ENCODE measurements at places on chromosomes 1 and 21. TPM values are rescaled to one million over a fixed set of nuclear protein-coding genes. Genes with fewer than 3 reads are reported as not detected.

- DNase-seq, result no peak
These were observed 339 bp upstream of the RNPC3 start for GRCh38 chr1:103525114-103525606.

GRCh38 chr1:87220993-87221392 is 107.7 kb upstream of the LMO4 start:
- DNase-seq, result no peak

GRCh38 chr1:206705191-206705590 is 20.5 kb downstream of the MAPKAPK2 start:
- no peak for DNase-seq

- DNase-seq, result no peak
These were observed 22.9 kb downstream of the ANGPTL7 start for GRCh38 chr1:11211925-11212587.

DNA sequence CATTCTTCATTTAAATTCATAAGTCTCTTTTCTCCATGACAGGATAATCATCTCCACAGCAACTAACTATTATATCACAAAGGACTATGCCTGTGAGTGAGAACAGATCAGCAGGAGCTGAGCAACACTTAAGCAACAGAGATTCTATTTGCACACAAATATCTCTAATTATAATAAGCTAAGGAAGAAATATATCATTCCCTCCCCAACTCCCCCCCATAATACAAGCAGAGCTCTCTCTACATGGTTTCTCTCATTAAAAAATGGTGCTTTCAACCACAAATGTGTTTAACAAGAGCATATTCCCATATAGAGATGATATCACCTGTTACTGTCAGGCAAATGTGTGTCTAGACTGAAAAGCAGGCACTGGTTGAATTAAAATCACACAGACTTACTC is 34.5 kb upstream of the NIBAN1 start:
- no peak for DNase-seq

GRCh38 chr1:177211231-177211630 is 40.5 kb downstream of the BRINP2 start:
- no peak for DNase-seq

DNA sequence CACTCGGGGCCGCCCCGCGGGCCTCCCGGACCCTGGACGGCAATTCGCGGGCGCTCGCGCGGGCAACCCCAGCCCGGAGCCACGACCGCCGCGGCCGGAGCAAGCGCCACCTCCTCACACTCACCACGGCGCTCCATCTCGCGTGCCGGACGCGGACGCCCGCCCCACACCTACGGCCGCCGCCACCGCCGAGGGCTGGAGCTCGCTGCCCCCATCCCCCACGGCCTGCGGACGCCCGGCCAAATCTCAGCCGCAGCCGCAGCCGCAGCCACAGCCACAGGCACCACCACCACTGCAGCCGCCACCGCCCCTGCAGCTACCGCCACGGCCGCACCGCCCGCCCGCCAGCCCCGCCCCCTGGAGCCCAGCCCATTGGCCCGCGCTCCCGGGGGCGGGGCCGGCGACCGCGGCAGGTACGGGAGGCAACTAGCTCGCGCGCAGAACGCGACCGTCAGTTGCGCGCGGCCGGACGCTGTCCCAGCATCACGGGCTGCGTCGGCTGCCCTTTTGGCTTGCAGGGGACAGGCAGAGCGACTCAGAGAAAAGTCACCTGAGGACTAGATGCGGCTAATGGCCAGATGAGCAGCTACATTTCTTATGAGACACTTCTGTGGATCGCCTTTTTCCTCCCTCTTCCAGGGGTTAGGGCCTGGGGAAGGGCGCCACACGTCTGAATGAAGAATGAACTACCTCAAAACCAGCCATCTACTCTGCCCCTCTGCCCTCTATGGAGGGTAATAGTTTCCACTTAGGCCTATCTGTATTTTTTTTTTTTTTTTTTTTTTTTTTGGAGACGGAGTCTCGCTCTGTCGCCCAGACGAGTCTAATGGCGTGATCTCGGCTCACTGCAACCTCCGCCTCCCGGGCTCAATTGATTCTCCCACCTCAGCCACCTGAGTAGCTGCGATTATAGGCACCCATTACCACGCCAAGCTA is at the start of gene ARHGAP29:
Gene ARHGAP29, minus strand, starts transcription at position 294 of the 936 bp plus-strand sequence. CDS start 5,973 bp downstream, outside the sequence.
- peak; percentile 89 for DNase-seq

DNA sequence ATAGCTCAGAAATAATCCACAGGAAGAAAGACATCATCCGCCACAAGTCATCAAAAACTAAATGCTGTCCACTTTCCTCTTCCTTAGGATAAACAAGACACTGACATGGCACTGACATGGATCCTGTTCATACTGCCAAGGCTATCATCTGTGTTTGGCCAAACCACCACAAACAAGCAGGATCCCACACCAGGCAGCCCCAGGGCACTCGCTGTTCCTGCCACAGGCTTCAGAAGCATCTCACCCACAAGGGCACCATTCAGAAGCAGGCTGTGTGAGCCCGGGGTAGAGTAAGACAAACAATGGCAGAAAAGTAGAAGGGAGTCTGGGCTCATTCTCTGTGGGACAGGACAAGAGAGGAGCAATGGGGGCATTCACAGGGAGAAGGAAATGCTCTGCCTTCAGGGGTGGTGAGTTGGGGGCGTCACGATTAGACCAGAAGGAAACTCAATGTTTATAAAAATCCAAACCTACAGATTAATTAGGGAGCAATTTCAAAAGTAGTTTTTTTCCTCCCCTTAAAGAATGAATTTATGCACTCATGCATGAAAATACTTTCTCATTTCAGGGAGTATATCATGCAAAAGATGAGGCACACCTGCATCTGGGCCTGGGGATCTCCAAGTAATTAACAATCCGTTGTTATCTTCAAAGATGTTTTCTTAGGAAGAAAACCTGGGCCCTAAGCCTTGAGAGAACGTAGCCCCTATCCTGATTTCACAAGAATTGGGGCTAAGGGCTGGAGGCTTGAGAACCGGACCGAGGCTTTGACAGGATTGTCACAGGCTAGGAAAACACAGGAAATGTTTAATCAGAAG is 43.3 kb upstream of the ATP1A1 start:
- no peak for DNase-seq

- DNase-seq, result no peak
These were observed 56.3 kb upstream of the HTR1D start for GRCh38 chr1:23273450-23274133.

GRCh38 chr1:202315576-202316168 is 26.1 kb downstream of the UBE2T start:
- peak; percentile 82 for DNase-seq

GRCh38 chr1:211942583-211942982 is 92.8 kb downstream of the INTS7 start:
- no peak for DNase-seq

DNA sequence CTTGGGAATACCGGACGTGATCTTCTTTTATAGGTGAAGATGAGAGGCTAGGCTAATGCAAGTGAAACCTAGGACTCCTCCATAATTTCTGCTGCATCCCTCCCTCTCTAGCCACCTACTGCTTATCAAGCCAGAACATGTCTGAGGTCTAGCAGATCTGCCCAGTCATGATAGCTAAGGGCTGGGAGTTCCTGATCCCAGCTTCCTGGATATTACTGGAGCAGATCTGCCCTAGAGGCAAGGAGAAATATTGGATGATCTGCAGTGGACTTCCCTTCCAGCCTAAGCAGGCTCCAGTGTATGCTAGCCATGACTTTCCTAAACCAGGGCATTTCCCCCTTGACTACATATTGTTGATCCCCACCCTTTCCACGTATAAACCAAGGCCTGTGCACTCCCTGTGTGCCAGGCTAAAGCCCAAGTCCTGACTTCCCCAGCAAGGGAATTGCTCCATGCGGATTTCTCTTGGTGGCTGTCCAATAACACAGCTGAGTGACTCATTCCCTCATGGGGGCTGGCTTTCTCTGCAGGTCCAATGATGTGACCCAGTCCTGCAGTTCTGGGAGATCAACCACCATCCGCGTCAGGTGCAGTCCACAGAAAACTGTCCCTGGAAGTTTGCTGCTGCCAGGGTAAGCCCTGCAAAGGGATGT is 15.5 kb upstream of the SARS1 start:
- no peak for DNase-seq

GRCh38 chr21:45294509-45295291 is 7.0 kb upstream of the POFUT2 start:
- peak; percentile 64 for DNase-seq

Gene SYTL1
- 29.3 TPM for total RNA-seq

Gene KRTAP13-2
- not detected for total RNA-seq

Gene TMEM240
- total RNA-seq, result 3.9 TPM

Gene PKP1
- 2.2 TPM for total RNA-seq

Gene KAZN
- total RNA-seq, result 21.2 TPM

Data from lower lobe of right lung (tissue), 2 donors.